ENCODE measurements at places on chromosomes 2 and 18.

DNA sequence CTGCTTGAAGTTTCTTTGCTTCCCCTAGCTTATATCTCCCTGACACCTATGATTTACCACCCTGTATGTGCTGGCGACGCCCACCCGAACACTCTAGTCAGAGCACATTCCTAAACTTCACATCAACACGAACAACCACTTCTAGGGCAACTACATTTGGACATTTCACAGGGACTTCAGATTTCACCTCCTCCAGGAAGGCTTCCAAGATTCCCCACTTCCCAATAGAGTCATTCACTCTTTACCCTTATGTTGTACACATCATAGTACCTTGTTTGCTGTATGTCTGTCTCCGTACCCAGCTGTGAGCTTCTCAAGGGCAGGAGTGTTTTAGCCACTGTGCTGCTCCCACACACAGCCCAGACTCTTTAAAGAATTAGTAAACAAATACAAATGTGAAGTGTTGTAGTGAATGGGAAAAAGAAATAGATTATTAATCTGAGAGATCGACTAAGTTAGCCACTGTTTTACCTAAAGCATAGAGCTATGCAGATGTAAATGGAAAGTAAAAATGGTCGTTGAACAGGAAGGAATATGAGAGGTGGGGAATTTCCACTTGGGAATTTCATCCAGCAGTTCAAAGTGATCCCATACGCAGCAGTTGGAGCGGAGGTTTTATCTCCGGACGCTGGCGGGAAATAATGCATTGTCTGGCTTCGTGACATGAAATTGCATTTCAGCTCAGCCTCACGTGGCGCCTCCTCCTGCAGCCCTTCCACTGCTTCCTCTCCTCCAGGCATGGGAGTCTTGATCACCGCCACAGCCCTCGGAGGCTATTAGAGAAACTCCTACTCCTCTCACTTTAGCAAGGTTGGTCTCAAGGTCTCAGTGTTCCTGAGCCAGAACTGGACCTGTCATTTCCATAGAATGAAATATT lies 233.4 kb upstream of the COPS8 start:
- no peak for DNase-seq

GRCh38 chr2:16104315-16104948 lies 164.1 kb downstream of the MYCN start:
- DNase-seq, result no peak

DNA sequence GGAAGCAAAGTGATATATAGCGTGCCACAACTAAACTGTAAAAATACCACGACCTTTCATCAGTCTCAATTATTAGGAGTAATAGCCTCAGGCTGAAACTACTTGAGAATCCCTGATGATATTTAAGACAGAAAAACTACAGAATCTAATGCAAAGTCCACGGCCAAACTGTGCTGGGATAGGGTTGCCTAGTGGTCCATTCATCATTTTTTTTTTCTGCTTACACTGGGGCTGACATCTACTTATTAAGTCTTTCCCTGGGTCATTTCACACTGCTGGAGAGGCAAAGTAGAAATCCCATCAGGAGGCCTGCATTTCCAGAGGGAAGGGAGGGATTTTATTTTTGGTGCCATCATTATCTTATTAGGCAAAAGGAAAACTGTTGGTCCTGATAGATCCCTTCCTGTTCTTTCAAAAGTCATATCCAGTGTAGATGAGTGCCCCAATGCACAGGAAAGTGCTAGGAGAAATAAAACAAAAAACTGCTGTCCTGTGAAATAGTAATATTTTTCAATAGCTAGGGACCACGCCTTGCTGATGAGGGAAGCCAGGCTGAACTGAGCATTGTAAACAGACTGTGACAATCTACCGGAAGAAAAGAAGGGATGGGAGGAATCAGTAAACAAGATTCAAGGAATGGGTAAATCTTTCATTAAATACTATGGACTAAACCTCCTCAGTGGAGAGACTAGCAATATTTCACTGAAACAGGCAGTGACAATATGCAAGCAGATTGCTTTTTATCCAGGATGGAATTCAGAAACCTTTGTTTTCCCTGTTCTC lies 644.3 kb downstream of the IRS1 start:
- DNase-seq, result no peak

DNA sequence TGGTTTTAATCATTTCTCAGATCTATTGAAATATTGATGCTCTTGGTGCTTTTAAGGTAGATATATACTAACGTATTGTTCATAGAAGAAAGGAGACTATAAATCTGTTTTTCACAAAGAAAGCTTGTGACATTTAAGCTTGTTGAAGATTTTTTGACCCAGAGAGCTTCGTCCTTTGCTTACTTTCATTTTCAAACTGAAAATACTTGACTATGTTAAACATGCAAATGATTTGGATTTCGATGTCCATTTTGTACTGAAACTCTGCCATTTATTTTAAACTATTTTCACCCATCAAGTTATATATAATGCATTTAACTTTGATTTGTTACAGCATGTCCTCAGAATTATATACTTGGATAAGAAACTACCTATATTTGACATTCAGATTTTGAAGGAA lies 85.2 kb downstream of the SLC4A10 start:
- DNase-seq, result no peak

- DNase-seq, result no peak
Observed at GRCh38 chr2:235003096-235003775, 51.4 kb downstream of the SH3BP4 start.

- no peak for DNase-seq
Observed at GRCh38 chr2:27249159-27249890, 13.5 kb downstream of the SLC30A3 start.

DNA sequence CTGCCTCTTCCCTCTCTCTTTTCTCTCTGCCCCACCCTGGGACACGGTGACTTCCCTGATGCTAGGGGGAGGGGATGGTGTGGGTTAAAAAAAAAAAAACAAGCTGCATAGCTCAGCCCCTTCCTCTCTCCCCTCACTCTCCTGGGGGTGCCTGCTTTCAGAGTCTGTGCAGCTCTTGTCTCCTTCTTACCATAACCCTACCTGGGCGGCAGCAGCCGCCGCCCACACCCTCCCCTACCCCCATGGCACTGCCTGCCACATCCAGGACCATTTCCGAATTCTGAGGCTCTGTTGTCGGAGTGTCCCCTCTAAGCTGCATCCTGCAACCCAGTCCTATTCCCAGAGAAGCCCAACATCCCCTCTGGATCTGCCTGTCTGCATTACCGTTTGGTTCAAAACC lies 16.0 kb downstream of the TTC32 start:
- no peak for DNase-seq

GRCh38 chr2:71498261-71498701 lies 44.9 kb downstream of the DYSF start:
- no peak for DNase-seq

DNA sequence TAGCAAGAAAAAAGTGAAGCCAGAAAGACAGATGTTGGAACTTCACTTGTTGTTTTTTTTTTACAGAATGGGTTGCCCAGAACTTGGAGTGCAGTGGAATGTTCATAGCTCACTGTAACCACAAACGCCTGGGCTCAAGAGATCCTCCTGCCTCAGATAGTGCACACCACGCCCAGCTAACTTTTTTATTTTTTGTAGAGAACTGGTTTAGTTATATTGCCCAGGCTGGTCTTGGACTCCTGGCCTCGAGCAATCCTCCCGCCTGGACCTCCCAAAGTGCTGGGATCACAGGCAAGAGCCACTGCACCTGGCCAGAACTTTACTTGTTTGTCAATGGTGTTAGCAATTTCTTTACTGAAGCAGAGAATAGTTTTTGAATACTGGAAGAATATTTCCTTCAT lies 11.9 kb upstream of the ASPRV1 start:
- DNase-seq, result no peak

DNA sequence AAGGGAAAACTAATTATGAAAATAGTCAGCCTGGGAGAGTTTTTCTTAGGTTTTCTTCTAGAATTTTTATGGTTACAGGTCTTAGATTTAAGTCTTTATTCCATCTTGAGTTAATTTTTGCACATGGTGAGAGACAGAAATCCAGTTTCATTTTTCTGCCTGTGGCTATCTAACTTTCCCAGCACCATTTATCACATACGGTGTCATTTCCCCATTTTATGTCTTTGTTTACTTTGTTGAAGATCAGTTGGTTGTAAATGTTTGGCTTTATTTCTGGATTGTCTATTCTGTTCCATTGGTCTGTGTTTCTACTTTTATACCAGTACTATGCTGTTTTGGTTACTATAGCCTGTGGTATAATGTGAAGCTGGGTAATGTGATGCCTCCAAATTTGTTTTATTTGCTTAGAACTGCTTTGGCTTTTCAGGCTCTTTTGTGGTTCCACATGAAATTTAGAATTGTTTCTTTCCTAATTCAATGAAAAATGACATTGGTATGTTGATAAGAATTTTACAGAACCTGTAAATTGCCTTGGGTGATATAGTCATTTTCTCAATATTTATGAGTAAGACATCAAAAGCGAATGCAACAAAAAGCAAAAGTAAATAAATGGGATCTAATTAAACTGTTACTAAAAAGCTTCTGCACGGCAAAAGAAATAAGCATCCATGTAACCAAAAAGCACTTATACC lies 146.1 kb upstream of the NOL4 start:
- no peak for DNase-seq

DNA sequence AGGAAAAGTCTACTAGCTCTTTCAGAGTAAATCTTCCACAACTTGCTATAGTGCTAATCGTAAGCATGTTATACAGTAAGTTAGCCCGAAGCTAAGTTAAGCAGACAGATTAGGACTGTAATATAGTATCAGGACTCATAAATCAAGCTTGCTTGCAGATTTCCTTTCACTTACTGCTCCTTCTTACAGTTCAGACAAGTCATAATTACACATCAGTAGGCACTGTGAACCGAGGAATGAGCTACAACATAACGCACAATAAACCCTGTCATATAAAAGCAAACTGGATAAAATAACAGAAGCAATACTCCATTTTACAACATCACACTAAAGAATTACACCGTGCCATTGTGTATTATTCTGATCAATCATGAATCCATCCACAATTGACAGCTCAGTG lies 832.6 kb upstream of the ZEB2 start:
- no peak for DNase-seq

GRCh38 chr2:109209412-109209811 lies 80.4 kb downstream of the SH3RF3 start:
- no peak for DNase-seq

DNA sequence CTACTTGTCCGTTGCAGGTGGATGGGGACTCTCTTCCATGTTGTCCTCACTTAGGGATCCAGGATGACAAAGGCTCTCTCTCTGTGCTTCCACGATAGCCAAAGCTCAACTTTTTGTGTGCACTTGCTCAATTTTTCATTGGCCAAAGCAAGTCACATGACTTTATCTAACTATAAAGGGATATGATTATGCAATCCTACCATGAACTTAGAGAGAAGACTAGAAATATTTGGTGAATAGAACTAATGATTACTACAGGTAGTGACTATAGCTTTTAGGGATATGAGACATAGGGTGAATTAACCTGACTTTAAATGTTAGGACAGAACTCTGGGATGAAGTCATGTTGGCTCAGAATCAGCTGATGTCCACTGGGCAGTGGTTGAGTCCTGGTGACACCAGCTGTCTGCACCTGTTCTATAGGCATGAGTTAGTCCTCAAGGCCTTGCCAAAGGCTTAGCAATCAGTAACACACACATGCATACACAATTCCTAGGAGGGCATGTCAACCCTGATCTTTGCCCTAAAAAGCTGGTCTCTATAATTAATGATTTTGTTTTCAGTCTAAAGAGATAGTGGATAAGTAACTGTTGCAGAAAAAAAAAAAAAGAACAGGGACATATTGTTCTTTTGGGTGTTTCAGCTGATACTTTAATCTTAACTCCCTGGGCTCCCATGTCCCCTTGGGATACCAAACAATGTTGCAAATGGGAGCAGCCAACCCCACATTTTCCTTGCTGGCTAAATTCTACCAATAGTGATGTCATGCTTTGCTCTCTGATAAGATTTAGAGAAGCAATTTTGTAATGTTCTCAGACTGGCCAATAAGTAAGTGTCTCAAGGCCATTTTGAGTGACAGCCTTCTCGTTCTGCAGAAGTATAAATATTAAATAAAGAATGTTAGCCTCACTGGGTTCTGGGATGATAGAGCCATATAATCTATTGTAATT lies 12.5 kb upstream of the HK2 start:
- DNase-seq, result no peak

DNA sequence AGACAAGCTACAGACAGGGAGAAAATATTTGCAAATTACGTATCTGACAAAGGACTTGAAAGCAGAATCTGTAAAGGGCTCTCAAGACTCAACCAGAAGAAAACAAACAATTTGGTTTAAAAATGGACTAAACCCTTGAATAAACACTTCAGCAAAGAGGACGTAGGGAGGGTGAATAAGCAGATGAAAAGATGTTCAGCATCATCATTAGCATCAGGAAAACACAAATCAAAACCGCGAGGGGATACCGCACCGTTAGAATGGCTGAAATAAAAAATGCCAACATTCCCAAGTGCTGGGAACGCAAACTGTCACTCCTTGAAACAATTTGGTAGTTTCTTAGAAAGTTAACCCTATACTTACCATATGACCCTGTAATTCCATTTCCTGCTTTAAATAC lies 136.7 kb downstream of the MBP start:
- no peak for DNase-seq

GRCh38 chr18:63312737-63313395 lies 6.7 kb downstream of the BCL2 start:
- DNase-seq, result no peak

DNA sequence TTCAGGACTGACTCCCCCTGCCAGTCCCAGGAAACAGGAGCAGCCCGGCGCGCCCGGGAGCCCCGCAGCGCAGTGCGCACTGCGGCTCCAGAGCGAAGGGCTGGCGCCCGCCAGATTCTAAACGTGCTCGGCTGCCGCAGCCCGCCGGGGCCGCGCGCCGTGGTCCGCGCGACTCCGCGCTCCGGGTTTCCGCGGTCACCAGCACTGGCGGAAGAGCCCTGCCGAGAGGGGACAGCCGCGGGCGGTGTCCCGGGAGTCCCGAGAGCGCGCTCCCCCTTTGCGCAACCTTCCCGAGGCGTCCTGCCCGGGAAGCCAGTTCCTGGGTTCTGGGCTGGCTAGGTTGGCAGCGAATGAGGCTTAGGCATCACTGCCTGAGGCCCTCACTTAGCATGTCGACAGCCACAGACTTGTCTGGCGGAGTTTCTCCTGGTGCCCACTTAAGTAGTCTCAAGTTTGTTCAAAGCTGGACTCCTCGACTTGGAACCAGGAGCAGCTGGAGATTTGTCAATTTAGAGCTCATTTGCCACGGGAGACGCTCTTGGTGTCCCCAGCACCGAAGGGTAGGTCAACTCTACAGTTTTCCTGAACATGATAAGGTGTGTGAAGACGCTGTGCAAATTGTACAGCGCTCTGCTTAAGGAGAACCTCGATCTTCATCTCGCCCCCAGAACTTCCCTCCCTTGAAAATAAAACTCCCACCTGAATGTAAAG lies 1.5 kb upstream of the VSNL1 start:
- DNase-seq, result no peak

GRCh38 chr2:178057179-178057680 lies 15.3 kb downstream of the PDE11A start:
- DNase-seq, result no peak

GRCh38 chr2:180056367-180057118 lies 49.4 kb upstream of the CWC22 start:
- no peak for DNase-seq

All from T-helper 9 cell (primary cell).